ENCODE measurements at places on chromosomes 5 and 9.
A peak's percentile ranks its signal among the peaks of the same experiment; 100 is the strongest.

- no peak for DNase-seq
These were observed 20.4 kb downstream of the CNOT8 start for GRCh38 chr5:154878642-154879335.

GRCh38 chr5:57529864-57530263, 47.3 kb upstream of the ACTBL2 start:
- DNase-seq: no peak

DNA sequence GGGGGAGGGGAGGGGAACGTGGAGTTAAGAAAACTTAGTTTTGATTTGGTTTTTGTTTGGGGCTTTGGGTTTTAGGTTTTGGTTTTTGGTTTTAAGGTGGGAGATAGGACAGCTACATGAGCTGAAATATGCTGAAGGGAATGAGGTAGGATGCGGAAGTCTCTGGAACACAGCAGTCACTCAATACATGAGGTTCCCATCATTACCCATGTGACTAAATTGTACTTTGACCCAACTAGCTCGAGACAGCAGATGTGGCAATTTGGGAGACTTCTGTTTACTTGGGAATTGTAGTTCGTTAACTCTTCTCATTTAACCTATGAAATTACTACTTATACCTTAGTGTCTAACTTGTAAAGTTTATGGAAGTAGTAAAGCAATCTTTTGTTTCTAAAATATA, 124.2 kb downstream of the TLE1 start:
- no peak for DNase-seq

DNA sequence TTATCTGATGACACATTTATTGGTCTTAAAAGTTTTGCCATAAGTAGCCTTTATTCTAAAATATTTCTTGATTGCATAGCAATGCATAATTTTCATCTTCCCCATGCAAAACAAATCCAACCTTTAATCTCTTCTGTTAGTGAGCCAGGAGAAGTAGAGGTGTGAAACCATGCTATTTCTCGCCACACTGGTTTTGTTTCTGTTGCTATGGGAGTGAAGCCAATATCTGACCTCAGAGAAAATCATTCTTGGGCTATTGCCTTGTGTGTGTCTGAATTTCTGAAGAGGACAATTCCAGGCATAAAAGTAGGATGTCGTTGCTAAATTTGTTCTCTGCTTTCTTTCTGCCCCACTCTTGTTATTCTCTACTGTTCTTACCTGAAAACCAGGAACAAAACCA, 183.6 kb downstream of the PTTG1 start:
- no peak for DNase-seq

GRCh38 chr9:73202980-73203379, 51.3 kb downstream of the ANXA1 start:
- DNase-seq: no peak

DNA sequence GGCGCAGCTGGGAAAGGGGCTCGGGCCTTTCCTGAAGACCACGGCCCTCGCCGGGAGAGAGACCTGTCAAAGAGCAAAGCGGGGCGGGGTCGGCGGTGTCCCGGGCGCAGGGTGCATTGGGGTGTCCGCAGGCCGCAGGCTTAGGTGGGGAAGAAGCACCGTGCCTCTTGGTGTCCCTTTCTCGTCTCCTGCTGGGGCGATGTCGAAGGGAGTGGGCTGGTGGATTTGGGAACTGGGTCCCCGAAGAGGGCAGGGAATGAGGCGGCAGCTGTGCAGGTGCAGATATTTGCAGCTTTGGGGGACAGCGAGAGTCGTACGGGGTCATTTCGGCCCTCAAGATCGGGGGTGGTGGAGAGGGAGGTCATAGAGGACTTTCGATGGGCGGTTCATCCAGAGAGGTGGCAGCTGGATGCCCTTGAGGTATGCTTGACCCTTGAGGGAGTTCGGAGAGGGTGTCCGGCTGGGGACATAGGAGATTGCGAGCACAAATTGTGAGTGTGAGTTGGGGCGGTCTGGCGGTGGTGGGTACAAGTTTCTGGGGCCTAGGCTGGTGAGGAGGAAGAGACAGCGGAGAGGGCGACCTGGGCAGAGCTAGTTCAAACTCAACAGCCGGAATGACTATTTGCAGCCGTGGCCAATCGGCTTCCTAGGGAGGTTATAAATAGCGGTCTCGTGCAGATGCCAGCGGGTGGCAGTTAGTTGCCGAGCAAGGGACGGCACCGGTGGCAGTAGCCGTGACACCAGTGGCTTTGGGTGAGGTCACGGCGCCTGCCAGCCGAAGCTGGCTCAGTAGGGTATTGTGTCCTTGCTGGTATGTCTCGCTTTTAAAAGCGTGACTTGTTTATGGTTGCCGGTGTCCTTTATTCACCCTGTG, 601 bp downstream of the NNT start:
- peak; percentile 62 for DNase-seq

DNA sequence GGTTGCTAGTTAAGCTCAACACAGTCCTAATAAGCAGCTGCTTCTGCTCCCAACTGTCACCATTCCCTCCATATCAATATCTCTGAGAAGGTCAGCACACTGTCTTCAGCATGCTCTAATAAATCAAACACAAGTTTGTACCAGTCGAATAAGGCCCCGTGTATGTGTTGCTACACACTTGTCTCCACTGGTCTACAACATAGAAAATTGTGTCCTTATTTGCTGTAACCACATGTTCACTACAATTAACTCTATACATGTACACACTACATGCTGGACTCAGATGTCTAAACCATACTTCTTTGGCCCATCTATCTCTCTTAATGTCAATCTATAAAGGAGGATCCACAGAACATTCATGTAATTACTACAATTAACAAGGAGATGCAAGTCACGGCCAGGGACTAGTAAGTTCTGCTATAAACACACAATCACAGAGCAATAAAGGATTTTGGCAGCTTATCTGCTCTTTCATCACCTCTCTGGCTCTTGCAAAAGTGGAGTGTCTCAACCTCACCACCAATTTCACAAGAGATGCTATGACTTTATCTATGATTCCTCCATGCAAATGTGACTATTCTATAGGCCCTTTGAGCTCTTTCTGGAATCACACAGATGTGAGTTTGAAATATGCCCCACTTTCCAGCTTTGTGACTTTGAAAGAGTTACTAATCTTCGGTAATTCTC, 143.9 kb downstream of the SEMA5A start:
- no peak for DNase-seq

- no peak for DNase-seq
These were observed 4.4 kb upstream of the CEP72 start for GRCh38 chr5:607541-608428.

GRCh38 chr9:95511952-95512708, 4.6 kb downstream of the PTCH1 start:
- no peak for DNase-seq

DNA sequence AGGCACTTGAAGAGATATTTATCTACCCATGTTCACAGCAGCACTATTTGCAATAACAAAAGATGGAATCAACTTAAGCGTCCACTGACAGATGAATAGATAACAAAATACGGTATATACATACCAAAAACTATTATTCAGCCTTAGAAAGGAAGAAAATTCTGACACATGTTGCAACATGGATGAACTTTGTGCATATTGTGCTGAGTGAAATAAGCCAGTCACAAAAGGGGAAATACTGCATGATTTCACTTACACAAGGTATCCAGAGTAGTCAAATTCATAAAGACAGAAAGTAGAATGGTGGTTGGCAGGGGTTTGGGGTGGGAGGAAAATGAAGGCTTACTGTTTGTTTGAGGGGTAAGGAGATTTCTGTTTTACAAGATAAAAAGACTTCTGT, 66.0 kb downstream of the FBN2 start:
- no peak for DNase-seq

GRCh38 chr5:147732291-147732883, 50.1 kb downstream of the JAKMIP2 start:
- no peak for DNase-seq

- DNase-seq: no peak
These were observed 933.4 kb upstream of the PTPRD start for GRCh38 chr9:11546231-11546630.
